ENCODE measurements at places on chromosomes 11 and 22.

- no peak for DNase-seq
Measured at GRCh38 chr11:2280208-2280607, 9.8 kb upstream of the ASCL2 start.

- no peak for DNase-seq
Measured at GRCh38 chr11:128498721-128499245, 88.6 kb downstream of the ETS1 start.

GRCh38 chr22:46969961-46970360 lies 207.5 kb downstream of the TBC1D22A start:
- no peak for DNase-seq

GRCh38 chr11:113538451-113539412 lies 63.5 kb upstream of the DRD2 start:
- DNase-seq: no peak

- no peak for DNase-seq
Measured at GRCh38 chr22:35526333-35526979, 14.2 kb upstream of the RASD2 start.

GRCh38 chr22:38924347-38924952 lies 33.0 kb upstream of the APOBEC3A start:
- DNase-seq: peak; percentile 95

GRCh38 chr22:37701141-37701786 lies 4.4 kb downstream of the TRIOBP start:
- no peak for DNase-seq

- no peak for DNase-seq
Measured at GRCh38 chr11:33704240-33705002, 3.8 kb upstream of the C11orf91 start.

- DNase-seq: no peak
Measured at GRCh38 chr11:62411524-62411923, 7.3 kb upstream of the SCGB1A1 start.

DNA sequence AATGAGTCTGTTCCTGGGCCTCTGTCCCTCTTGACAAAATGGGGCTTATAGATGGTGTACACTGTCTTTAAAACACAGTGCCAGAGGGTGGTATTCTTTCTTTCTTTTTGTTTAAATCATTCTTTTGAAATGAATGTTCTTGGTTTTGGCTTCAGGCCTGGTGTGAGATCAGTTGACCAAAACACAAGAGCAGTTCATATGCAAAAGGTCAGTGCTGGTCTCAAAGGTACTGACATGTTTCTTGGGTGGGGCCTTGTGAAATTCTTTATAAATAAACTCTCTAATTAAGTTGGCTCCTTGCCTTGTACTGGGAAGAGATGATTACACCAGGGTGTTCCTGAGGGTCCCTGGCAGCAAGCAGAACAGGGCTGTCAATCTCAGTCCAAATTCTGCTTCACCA lies 110.0 kb downstream of the FBXO7 start:
- no peak for DNase-seq

DNA sequence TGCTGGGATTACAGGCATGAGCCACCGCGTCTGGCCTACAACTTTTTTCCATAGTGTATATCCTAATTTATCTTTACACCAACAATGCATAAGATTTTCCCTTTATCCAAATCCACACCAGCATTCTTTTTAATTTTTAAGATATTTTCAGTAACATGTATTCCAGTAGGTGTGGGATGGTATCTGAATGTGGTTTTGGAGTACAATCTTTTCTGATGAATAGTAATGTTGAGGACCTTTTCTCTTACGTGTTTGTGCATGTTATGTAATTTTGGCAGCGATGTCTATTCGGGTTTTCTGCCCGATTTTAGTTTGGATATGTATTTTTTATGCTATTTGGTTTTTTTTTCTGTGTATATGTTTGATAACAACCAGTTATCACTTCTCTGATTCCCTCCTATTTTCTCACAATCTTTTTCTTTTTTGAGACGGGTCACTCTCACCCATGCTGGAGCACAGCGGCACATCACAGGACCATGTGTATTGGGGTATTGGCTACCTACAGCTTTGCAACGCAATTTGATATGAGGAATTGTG lies 114.6 kb upstream of the GRK3 start:
- DNase-seq: no peak

- no peak for DNase-seq
Measured at GRCh38 chr11:78138291-78138690, 1.1 kb downstream of the ALG8 start.

- DNase-seq: no peak
Measured at GRCh38 chr11:67613960-67614715, 7.4 kb downstream of the NDUFV1 start.

- DNase-seq: no peak
Measured at GRCh38 chr11:134536219-134536618, 124.2 kb upstream of the B3GAT1 start.

DNA sequence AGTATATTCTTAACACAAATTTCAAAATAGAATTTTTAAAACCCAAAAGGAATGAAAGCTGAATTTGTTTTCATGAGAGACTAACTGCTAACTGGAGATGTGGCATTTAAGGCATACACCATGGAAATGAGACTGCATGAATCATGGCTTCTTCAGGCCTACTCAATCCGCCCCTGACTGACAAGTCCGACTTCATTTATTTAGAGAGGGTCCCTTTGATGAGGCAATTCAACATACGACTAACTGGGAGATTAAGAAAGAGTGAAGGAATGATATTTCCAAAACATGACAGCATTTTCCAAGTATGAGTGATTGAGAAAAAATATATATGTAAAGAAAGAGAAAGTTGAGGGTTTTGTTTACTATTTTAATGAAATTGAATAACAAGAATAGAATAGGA lies 720.1 kb downstream of the DLG2 start:
- no peak for DNase-seq

GRCh38 chr22:17140022-17140421 lies 18.9 kb upstream of the TMEM121B start:
- no peak for DNase-seq

- DNase-seq: no peak
Measured at GRCh38 chr11:57513452-57513795, 2.1 kb downstream of the SLC43A1 start.

DNA sequence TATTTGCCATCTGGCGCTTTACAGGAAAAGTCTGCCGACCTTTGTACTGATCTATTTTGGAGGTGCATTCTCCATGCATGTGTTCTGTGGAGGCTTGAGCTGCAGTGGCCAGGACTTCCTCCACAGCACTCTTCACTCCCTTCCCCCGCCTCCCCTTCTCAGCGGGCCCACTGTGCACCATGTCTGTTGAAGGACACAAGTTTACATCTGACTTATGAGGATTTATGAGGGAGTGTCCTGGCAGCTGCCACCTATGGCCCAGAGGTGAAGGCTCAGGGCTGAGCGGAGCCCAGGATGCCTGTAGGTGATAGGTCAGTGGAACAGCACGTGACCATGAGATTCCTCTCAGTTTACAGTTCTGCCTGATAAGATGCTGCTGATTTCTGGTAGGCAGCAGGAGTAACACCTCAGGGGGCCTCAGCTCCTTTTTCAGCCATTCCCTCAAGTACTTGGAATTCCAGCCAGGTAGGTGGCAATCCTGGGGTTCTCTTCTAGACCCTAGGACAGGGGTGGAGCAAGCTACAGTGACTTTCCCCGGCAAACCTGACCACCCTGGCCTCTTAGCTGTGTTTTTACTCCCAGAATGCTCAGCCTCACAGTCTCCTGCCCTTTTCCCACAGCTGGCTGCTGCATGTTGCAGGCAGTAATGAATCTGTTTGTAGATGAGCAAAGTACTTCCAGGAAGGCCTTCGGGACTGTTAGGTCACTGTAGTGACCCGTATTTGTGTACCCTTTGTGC lies 59.9 kb downstream of the PPFIBP2 start:
- DNase-seq: no peak

DNA sequence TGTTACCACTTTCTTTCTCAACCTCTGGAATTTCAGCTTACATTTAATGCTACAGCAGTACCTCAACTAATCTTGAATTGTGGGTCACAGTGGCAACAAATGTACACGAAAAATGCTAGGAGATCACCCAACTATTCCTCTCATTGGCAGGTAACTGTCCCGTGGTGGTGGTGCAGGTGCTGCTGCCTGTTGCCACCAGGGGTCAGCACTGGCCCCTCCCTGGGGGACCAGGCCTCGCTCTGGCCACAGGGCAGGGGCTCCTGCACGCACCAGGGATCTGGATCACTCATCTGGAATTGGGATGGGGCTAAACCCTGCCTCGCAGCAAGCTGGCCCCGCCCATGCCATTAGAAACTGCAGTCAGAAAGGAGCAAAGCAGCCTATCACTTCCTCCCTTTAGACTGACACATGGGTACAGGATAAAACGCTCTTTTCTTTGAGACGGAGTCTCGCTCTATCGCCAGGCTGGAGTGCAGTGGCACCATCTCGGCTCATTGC lies 6.9 kb upstream of the POLDIP3 start:
- DNase-seq: no peak

DNA sequence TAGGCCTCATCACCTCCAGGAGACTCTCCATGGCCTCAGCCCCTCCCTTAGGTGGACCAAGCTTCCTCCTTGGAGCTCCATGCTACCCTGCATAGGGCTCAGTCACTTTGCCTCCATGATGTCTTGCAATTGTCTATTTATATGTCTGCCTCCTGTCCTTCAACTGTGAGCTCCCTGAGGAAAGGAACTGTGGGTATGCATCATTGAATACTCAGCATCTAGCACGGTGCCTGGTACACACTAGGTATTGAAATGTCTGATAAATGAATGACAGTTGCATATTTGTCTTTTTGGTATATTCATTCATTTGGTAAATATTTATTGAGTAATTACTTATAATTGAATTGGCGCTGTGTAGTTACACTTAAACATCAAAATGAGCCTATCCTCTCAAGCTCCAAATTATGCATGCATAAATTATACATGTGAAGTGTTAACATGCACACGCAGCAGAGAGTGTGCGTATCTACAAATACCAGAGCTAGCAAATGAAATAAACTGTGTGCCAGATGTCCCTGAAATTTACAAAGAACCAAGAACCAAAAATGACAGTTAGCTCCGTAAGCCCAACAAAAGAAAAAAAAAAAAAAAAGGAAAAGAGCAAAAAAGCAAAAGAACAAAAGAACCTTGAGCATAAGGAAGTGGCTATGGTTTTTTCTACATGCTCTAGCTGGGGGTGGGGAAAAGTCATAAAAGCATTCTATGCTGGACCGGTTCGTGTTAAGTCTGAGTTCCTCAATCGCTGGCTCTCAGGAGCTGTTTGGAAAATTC lies 25.2 kb downstream of the GRAP2 start:
- DNase-seq: no peak

DNA sequence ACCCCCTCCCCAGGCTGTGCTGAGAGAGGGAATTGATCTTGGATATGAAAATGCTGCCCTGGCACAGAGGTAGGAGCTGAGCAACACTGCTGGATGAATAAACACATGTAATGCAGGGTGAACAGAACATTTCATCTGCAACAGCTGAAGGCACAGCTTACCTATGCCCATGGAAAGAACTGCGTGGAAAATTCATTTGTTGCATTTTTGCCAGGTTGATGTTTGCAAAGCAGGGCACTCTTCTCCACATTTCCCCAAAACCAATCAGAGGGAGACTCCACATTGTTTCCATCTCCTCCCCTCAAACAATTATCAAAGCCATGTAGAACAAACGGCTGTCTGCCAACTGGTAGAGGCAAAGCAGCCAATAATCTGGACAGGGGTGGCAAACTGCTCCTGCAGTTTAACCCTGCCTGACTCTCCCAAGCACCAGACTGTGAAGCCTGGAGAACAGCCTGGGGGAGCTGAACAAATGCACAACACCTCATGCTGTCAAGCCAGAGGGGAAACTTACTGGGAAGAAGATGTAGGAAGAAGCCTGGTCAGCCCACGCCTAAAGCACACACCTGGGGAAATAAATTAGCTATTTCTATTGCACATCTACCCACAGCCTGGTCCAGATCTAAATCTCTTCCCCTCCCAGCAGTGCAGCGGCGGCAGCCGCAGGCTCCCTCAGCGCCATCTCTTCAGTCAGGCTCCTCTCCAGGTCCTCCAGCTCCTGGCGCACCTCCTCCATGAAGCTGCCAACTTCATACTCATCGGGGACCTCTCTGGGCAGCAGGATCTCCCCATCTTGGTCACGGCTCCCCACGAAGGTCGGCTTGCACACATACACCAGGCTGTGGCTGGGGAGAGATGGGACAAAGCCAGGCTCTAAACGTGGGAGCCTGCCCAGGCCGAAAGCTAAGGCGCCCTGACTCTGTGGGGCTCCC lies 44.3 kb downstream of the DKK3 start:
- DNase-seq: no peak

DNA sequence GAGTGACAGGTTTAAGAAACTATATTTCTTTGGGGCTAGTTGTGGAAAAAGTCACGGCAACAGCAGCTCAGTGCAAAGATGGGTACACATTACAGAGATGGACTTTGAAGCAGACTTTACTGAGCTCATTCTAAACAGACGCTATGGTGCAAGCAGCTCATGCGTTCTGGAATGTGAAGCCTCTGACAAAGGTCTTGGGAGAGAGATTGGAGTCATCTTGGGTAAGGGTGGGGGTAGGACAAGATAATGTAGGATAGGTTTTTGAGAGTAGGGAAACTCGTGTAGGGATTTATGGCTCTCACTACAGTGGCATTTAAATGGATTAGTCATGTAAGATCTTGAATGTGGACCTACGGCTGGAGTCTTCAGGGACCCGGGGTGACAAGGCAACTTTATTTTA lies 36.2 kb upstream of the CLMP start:
- DNase-seq: no peak

GRCh38 chr11:13942971-13943381 lies 19.5 kb upstream of the SPON1 start:
- DNase-seq: no peak

DNA sequence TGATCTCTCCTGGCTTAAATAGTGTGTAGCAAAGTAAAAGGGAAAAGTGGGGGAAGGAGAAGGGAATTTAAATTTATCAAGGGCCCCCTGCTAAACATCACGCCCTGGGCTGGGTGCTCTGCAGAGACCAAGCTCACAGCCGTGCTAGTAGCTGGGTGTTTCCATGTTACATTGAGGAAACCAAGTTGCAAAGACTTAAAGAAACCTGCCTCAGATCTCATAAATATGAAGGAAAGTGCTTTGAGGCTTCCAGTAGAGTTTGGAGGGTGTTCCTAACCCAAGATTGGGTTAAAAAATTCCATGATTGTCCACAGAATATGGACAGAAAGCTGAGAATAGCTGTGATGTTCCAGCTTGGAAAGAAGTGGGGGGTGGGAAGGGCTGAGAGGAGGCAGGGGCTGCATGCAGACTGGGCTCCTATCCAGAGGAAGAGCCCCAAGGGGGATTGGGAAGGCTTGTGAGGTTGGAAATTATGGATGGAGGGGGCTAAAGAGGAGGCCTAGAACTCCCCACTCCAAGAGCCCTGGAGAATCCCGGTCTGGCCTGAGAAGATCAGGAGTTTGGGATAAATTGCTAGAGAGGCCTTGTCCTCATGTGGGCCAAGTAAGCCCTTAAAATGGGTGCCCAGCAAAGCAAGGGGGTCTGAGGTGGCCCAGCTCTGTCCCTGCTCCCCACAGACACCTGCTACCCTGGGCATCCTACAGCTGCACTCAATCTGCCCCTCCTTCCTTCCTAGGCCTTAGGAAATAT lies 25.0 kb upstream of the OAF start:
- DNase-seq: no peak

DNA sequence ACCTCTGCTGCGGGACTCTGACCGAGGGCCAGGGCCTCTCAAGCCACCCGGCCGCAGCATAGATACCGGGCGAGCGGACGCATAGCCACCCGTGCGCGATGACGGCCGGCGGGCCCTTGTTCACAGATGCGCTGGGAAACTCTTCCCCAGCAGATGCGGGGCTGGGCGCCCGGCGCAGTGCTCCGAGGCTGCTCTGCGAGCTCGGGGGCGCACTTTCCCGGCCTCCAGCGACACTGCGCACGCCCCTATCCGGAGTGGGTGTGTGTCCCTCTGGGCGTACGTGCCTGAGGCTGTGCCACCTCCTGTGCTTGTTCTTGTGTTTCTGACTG lies 104.7 kb upstream of the E2F8 start:
- DNase-seq: no peak
